ENCODE measurements at places on chromosomes 13 and 19.

DNA sequence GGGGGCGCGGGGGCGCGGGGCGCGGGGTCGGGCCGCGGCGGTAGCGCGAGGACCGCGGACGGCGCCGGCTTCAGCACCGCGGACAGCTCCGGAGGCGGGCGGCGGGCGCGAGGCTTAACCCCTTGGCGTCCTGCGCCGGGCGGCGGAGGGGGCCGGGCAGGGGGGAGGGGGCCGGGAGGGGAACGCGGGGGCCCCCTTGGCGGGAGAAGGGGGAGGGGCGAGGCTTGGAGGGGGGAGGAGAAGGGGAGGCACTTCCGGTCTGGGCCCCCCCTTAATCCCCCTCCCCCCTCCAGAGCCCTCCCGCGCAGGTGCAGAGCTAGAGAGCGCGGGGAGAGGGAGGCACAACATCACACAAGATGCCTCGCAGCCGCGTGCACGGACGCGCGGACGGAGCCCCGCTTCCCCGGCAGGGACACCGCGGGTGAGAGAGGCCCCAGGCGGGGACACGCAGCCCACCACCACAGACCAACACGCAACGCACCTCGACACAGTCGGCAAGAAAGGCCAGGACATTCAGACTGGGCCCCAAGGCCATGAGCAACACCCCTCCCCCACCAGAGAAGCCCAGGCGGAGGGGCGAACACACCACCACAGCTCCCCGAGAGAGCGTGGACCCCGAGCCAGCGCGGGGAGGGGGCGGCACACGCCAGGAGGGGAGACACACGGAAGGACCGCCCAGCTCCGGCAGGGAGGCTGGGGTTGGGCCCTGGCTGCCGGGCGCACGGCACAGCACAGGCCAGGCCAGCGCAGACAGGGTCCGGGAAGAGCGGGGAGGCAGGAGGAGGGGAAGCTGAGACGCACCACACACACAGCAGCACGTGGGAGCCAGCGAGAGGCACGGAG is 24.1 kb downstream of the SHANK1 start:
- peak; percentile 75 for DNase-seq

GRCh38 chr13:37412241-37412921 is 186.2 kb downstream of the POSTN start:
- DNase-seq, result no peak

GRCh38 chr19:35295792-35296462 is 4.0 kb downstream of the MAG start:
- no peak for DNase-seq

- DNase-seq, result no peak
These were observed 67.8 kb downstream of the SACS start for GRCh38 chr13:23365652-23366051.

DNA sequence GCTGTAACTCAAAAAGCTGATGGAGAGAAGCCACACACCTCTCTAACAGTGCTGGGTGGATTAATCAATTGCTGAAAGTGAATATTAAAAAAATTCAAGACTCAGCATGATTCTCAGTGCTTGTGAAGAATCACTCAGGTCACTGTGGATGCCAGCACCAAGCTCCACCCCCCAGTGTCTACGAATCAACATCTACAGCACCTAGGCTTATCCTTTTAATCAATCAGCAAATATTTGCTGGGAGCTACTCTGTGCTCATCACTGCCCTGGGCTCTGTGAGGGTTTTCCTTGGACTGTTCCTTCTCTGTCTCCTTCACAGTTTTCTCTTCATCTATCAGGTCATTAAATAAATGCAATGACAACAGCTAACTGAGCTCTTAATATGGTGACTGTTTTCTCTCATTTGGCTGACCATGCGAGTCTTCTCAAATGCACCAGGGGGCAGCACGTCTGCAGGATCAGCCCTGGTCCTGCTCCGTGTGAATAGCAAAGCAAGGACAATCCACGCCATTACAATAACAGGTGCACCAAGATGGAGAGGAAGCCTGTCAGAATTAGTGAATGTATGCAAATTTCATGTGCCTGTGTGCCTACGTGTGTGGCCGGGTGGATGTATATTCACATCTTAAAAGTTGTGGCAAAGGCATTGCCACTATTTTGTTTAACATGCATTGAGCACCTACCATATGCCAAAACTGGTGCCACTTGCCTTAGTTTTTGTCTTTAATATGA is 14.6 kb upstream of the C13orf42 start:
- peak; percentile 69 for DNase-seq

DNA sequence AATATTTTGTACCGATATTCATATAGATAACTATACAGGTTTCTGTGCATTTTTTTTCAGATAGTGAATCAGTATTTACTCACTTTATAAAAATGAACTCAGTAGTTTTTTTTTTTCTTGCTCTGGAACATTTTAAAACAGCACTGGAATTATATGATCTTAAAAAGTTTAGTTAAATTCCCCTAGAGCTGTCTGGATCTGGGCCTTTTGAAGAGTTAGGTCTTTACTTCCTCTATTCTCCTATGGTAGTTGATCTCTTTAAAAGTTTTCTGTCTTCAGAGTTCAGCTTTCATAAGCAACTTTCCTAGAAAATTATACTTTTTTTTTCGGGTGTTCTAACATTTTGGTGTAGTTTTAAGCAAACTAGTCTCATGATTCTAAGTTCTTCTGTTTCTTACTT is 21.8 kb upstream of the RBM26 start:
- no peak for DNase-seq

GRCh38 chr19:34633802-34634201 is 43.2 kb downstream of the SCGB2B2 start:
- no peak for DNase-seq

GRCh38 chr13:32838945-32839344 is 177.3 kb upstream of the KL start:
- DNase-seq, result no peak

- DNase-seq, result peak; percentile 72
These were observed 40.6 kb downstream of the DPF1 start for GRCh38 chr19:38183251-38183897.

GRCh38 chr13:48167866-48168265 is 65.1 kb upstream of the ITM2B start:
- no peak for DNase-seq

DNA sequence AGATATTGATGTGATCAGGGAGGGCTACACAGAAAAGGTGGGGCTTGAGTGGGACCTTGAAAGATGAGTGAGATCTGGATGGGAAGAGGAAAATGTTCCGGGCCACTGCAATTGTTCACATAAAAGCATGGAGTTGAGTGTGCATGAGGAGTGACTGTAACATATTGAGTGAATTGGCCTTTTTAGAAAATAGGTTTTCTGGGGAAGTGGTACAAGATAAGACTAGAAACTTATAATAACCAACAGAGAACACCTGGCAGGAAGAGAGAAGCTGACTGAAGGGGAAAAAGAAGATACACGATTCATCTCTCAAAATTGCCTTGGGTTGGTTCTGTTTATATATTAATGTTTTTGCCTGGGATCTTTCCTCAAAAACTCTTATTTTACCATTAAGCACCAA is 32.2 kb downstream of the SLC10A2 start:
- no peak for DNase-seq

DNA sequence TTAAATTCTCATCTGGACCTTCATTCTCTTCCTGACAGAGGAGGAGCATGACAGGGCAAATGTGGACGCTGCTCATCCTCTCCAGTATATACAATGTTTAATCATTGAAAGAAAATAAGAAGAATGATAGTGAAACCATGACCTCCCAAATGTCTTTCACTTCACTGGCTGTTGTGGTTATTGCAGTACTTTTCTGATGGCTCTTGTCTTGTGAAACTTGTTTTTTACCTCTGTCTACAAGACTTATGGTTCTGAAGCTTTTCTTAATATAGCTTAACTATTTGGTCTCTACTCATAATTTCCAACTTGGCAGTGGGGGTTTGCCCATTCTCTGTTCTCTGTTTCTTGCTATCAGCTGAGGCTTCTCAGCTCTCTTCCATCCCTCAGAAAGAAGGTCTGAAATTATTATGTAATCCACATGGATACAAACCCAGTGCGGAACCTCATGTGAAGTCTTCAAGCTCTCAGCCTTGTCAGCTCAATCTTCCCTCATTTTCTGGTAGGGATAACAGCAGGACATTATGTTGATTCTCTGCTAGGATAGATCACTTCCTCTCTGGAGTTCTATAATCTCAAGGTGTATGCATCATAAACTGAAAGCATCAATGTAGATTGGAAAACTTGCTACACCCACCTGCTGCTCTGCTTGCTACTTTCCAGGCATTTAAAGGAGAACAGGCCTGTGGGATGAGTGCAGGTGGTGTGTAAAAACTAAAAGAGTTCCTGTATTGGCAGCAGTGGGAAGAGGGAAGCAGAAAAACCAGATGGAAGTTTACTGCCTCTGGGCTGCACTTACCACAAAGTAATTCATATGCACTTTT is 250.3 kb upstream of the HTR2A start:
- DNase-seq, result peak; percentile 42

DNA sequence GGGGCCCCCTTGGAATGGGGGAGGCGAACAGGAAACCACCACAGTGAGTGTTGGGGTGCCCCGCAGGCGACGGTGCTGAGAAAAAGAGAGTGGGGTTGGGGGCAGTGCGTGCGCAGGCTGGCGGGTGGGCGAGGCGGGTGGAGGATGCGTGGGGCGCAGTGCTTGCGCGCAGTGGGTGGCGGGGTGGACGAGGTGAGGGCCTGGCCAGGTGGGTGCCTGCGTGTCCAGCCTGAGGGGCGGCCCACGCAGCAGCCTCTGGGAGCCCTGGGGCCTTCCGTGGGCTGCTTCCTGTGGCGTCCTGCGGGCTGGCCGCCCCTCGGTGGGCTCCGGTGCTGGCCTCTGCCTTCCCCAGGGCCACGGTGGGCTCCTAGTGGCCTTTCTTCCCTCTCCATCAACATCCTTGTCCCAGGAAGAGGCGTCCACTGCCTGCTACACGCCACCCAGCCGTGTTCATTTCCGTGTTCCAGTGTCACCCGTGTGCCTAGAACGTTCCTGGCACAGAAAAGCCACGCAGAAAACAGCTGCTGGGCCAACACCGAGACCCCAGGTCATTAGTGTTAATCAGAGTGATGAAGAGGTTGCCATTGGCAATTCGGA is 7.1 kb downstream of the ATP11A start:
- no peak for DNase-seq

DNA sequence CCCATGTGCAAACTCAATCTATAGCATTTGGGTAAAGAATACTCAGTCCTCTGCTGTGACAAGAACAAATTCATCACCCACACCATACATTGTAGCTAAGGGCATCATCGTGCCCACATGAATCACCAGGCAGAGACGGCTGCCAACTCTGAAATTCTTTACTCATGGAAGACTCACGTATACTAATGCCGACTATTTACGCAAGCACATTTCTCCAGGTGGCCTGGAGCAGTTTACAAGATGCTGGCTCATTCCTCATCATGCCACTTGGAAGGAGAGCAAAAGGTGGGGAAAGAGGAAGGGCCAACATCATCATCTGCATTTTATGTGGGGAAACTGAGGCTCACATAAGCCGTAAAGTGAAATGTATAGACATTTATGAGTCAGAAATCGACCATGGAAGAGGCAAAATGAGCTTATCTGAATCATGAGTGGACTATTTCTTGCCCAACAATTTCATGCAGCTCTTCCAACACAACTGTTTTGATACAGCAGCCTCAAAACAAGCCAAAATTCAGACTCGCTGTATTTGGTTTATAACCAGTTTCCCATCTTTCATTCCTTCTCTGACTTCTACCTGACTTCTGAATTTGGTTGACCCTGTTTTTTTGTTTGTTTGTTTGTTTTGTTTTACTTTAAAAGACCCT is 213.9 kb upstream of the SERP2 start:
- no peak for DNase-seq

GRCh38 chr19:4197625-4198466 is 15.4 kb downstream of the ANKRD24 start:
- DNase-seq, result no peak

DNA sequence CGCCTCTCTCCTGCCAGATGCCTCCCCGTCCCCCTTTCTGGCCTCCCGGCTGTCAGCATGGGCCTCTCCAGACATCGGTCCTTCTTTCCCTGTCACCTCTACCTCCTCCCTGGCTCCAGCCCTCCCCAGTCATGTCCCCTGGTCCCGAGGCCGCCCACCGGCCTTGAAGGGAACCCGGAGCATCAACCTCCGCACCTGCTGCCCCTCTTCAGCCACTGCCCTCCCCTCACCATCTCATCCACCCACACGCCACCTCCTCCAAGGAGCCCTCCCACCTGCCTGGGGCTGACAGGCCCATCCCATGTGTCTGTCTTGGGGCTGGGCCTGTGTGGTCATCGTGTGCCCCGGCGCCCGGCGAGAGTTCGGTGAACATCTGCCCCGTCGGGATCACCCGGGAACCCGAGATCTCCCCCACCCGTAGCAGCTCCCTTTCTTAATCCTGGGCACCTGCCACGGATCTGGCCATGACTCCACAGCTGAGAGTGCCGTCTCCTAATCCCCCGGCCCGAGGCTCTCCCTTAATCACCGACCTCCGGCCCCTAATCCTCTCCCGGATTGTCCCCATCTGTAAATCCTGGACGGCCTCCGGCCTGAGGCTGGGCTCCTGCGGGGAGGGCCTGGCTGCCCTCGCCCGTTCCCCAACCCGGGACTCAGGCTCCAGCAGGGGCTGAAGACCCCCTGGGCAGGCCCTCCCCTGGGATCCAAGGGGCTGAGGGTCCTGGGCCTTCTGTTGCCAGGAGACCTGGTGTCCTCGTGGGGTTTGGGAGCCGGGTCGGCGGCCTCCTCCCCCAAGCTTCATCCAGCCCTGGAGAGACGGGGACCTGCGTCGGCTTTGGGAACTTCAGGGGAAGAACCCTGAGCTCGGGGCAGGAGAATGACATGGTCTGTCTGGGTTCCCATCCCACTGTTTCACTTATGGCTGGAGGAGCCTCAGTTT is 5.9 kb downstream of the HCN2 start:
- no peak for DNase-seq

DNA sequence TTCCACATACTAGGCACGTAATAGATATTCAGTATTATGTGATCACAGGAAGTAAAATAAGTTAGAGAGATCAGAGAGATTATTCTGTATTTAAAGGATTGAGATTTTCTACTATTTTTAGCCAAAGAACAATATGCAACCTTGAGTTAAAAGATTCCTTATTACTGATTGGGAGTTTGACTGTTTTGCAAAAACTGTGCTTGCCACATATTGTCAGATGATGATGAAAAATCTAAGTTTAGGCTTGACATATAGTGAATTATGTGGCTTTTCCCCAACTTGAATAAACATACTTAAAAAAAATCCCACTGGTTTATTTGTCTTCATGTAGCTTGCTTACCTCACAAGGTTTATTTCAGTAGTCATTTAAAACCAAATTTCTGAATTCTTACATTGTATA is 194.4 kb downstream of the KCNRG start:
- DNase-seq, result no peak

GRCh38 chr13:30110301-30111070 is 196.9 kb downstream of the KATNAL1 start:
- no peak for DNase-seq
